ENCODE measurements at places on chromosomes 1 and 21. TPM values are rescaled to one million over a fixed set of nuclear protein-coding genes. Genes with fewer than 3 reads are reported as not detected.

The KRTAP19-4 gene
- not detected for total RNA-seq

DNA sequence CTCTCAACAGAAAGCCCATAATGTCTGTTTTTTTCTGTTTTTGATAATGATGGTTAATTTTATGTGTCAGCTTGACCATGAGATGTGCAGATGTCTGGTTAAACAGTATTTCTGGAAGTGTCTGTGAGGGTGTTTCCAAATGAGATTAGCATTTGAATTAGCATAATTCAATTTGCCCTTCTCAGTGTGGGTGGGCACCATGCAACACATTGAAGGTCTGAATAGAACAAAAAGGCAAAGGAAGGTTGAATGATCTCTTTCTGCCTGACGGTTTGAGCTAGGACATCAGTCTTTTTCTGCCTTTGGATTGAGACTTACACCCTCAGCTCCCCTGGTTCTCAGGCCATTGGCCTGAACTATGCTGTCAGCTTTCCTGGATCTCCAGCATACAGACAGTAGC lies 34.9 kb upstream of the SPATA6 start:
- DNase-seq = no peak

GRCh38 chr1:113809670-113810602 lies 2.3 kb downstream of the RSBN1 start:
- DNase-seq = no peak

The ST6GALNAC5 gene
- total RNA-seq = not detected

GRCh38 chr1:178367151-178367550 lies 129.6 kb downstream of the CLEC20A start:
- DNase-seq = no peak

The C1orf115 gene
- 1.8 TPM for total RNA-seq

- no peak for DNase-seq
These were observed 26.0 kb downstream of the EPHB2 start for GRCh38 chr1:22736501-22737080.

GRCh38 chr1:73911849-73912248 lies 286.1 kb downstream of the LRRIQ3 start:
- no peak for DNase-seq

The S100A5 gene
- total RNA-seq = not detected

The PLEKHN1 gene
- 0.04 TPM for total RNA-seq

The NPPB gene
- total RNA-seq = 0.89 TPM

The PADI2 gene
- 4.3 TPM for total RNA-seq

The TBX15 gene
- 63.1 TPM for total RNA-seq

DNA sequence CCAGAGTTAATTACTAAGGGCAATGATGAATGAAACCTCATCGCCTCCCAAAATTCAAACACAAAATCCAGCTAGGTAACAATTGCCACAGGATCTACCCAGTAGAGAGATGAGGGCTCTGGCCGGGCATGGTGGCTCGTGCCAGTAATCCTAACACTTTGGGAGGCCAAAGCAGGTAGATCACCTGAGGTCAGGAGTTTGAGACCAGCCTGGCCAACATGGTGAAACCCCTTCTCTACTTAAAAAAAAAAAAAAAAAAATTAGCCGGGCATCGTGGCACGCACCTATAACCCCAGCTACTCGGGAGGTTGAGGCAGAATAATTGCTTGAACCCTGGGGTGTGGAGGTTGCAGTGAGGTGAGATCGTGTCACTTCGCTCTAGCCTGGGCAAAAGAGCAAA lies 15.8 kb downstream of the CD2 start:
- DNase-seq = no peak

DNA sequence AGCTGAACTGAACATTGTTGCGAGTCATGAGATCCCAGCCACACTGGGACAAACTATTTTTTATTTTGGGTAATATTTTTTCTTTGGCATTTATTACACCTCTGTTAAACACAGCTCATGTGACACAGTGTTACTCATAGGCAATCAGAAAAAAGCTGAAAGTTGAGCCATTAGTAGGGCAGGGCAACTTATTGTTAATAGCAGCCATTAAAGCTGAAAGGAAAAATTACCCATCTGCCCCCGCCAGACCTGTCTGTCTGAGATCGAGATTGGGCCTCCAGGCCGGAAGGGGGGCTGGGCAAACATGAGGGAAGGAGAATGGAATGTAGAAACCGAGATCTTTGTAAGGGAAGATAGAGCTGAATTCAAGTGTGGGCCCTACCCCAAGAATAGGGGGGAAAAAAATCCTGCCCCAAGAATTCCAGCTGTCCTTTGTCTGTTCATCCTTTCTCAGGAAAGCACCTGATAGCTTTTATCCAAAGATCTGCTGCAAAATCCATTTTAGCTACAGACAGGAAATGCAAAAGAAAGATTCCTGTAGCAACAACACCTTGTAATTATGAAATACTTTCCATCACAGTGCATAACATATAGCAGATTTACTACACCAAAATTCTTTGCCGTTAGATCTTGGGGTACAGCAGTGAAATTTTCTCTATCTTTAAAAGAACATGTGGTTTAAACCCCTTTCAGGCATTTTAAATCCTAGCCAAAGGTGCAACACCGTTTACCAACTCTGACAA lies 212.8 kb downstream of the PBX1 start:
- DNase-seq = peak; percentile 38

DNA sequence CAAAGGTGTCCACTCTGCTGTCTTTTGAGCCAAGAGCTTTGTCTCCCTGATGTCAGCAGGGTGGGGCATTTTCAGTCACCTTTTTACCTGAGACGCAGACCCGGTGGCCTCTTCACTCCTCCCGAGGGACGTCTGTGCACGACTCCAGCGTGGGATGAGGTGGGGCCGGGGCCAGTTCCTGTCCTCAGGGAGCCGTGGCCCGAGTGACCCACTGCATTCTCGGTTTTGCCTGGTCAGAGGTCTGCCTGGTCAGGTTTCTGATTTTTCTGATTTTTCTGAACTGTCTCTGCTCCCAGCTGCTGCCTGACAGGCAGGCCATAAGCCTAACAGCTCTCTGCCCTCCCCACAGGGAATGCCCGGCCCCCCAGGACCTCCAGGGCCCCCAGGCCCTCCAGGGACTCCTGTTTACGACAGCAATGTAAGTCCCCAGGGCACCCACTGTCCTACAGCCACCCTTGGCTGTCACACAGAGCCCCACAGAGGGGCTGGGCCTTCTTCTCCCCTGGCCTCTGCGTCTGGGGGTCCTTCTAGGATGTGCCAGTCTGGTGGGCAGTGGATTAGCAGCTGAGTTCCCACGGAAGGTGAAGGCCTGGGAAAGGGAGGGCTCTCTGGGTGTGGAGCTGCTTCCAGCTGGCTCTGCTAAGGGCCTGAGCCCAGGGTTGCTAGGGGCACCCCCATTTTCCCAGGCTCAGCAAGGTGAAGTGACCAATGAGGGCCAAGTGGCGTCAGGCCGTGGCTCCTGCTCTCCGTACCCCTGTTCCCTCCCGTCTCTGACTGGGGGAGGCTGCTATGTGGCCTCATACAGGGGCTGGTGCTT lies 45.9 kb downstream of the SLC19A1 start:
- no peak for DNase-seq

GRCh38 chr1:39080831-39081270 lies 54.7 kb downstream of the NDUFS5 start:
- DNase-seq = no peak

- DNase-seq = no peak
These were observed 71.1 kb downstream of the SETD4 start for GRCh38 chr21:35989138-35989735.

- no peak for DNase-seq
These were observed 13.4 kb upstream of the CFH start for GRCh38 chr1:196638466-196638865.

DNA sequence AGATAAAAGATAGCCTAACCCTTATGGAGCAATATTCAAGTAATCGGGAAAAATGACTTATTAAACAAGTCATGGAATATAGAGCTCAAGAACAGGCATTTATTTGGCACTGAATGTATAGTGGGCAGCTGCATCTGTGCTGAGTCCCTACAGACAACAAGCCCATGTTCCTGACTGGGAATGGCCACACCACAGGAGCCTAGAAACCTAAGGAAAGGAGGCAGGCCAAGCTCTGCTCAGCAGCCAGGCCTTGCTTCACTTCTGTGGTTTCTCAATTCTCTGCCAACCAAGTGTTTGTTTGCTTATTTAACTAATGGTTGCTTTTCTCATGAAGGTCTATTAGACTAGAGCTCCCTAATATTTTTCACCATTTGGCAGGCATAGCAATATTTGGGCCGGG lies 21.5 kb downstream of the AK2 start:
- DNase-seq = no peak

The GBP5 gene
- total RNA-seq = not detected
